NCI-H446 (cell line): ENCODE measurements at places on chromosomes 12 and 14.

DNA sequence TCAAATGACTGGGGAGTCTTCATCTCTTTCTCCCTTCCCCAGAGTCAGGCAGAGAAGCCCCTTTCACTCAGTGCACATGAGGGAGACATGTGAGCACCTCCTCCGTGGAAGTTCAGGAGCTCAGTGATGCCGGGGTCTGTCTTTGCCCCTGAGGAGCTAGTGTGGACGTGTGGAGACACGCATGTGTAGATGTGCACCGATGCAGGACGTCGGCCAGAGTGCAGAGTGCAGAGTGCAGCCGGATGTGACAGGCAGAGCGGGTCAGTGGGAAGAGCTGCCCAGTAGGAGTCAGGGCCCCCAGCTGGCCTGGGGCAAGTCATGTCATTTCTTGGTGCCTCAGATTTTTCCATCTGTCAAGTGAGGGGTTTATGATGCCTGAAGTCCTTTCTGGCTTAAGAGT lies 20.7 kb downstream of the TSPAN9 start:
- no peak for DNase-seq

DNA sequence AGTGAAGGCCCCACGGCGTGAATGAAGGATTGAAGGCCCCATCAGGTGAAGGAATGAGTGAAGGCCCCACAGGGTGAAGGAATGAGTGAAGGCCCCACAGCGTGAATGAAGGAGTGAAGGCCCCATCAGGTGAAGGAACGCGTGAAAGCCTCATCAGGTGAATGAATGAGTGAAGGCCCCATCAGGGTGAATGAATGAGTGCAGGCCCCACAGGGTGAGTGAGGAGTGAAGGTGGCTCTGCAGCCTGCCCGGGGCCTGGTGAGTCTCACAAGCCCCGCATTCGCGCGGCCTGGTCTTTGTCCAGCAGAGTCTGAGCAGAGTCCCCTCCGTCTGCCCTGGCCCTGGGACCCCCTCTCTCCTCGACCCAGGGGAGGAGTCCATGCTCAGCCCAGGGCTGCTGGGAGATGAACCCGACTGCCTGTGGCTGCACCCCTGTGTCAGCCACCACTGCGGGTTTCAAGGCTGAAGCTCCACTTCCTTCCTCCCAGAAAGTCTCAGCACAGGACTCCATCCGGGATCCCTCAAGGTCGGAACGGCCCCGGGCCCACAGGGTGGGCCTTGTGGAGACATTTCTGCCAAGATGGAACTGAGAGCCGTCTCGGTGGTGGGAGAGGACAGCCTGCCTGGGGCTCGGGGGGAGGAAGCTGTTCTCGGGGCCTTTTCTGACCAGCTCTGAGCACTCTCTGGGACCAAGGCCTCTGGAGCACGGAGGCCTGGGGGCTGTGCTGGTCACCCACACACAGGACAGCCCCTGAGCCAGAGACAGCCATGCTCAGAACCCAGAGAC lies 37.4 kb upstream of the TMEM179 start:
- no peak for DNase-seq

DNA sequence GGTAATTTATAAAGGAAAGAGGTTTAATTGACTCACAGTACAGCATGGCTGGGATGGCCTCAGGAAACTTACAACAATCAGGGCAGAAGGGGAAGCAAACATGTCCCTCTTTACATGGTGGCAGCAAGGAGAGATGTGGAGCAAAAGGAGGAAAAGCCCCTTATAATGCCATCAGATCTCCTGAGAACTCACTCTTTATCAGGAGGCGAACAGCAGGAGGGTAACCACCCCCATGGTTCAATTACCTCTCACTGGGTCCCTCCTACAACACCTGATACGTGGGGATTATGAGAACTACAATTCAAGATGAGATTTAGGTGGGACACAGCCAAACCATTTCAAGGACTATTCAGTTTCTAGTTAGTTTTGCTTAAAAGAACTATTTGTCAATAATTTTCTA lies 453.3 kb downstream of the C12orf50 start:
- no peak for DNase-seq

GRCh38 chr12:98417266-98417665 lies 98.1 kb upstream of the TMPO start:
- no peak for DNase-seq

GRCh38 chr14:58297412-58297761 lies 968 bp upstream of the ARID4A start:
- no peak for DNase-seq

- peak; percentile 85 for DNase-seq
Measured at GRCh38 chr14:25833341-25834126, 764.3 kb downstream of the NOVA1 start.

DNA sequence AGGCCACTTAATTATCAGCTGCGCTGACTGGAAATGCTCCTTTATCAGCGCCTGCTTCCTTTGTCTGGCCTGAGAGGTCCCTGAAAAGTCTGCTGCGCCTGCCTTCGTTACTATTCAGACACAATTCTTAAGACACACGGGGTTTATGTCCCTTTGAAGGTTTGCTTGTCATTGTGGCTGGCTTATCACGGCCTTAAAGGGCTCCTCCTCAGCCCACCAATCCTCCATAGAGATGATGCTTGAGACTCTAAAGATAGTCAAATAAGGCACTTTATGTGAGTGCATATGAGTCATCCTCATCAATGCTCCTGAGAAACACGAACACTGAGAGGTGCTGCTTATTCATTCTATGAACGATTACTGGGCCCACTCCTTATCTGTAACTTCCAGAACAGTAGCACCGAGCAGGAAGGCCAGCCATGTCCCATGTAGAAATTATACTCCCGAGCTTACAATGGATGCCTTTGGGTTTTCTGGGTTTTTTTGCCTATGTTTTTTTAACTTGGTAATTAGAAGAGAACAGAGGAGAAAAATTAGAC lies 1268.2 kb upstream of the TMEM132C start:
- DNase-seq, result no peak

GRCh38 chr14:41699486-41699885 lies 92.8 kb downstream of the LRFN5 start:
- no peak for DNase-seq

DNA sequence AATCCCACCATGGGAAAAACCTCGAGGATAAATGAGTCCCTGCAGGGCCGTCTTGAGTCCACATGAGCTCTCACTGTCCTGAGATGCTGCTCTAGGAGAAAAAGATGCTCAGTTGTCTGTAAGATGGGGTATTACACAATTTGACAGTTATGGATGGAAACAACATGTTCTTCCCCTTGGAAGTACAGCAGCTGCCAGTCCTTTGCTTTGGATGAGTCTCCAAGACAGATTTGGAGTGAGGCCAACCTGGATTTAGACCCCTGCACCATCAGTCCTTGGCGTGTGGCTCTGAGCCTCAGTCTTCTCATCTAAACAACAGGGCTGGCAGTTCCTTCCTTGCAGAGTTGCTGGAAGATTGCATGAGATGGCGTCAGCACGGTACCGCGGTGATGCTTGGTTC lies 309.1 kb upstream of the FKBP4 start:
- DNase-seq, result peak; percentile 96

- peak; percentile 68 for DNase-seq
Measured at GRCh38 chr14:103521951-103522563, 573 bp downstream of the CKB start.

DNA sequence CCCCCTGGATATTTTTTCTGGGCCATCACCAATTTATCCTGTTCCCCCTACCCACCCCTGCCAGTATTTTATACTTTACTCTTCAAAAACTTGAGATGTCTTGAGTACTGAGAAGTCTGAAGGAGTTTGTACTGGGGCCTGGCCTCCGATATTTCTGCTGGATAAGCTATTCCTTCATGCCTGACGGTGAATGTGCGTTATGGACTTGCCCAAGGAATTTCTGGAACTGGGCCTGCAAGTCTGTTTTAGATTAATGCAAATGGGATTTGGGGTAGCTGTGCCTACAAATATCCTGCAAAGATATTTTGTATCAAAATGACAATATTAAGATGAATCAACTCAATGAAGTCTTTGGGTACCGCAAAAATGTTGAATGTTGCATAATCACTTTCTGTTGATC lies at the start of gene PTCSC3:
Gene PTCSC3 (minus strand): TSS at position 199 of the 400 bp plus-strand sequence.
- no peak for DNase-seq

- no peak for DNase-seq
Measured at GRCh38 chr12:107379852-107380567, 286.7 kb upstream of the CRY1 start.

GRCh38 chr12:14885718-14886221 lies at the start of gene MGP:
Gene MGP, minus strand, starts transcription at chr12:14885854. Its CDS starts 63 bp downstream, at chr12:14885791.
- peak; percentile 54 for DNase-seq

GRCh38 chr14:71372411-71372838 lies 465.2 kb downstream of the PCNX1 start:
- DNase-seq, result no peak

DNA sequence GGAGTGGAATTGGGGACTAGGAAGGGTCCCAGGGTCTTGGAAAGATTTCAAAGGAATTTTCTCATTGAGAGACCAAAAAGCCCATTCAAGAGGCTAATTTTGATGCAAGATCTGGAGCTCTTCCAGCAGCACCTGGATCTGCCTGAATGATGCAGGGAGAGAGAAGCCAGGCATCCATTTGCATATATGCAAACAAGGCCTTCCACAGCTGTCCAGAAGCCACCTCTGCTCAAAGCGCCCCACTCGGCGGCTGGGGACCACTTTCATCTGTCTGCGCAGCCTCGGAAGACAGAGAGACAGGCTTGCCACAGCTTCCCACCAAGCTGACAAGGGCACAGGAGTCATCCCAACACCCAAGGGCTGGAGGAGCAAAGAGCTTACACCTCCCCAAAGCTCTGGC lies 295.6 kb downstream of the DPF3 start:
- no peak for DNase-seq

GRCh38 chr12:50390316-50390741 lies 6.1 kb downstream of the FAM186A start:
- no peak for DNase-seq

- DNase-seq, result no peak
Measured at GRCh38 chr12:120515496-120515895, 13.5 kb downstream of the COQ5 start.

DNA sequence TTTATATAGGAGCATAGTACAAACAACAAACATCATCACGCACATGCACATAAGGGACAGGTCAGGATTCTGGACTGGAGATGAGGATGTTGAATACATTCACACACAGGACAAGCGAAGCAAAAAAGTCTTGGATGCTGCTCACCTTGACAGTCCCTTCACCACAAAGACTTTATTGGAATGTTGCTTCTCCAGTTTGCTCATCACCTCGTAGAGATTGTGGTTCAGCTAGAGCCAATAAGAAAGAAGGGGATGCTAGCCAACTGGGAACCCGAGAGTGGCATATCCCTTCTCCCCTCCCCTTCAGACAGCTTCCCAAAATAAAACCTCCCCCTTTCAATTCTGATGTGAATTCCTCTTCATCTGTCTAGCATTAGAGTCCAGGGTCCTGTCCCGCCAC lies 25.4 kb upstream of the SMAGP start:
- no peak for DNase-seq

DNA sequence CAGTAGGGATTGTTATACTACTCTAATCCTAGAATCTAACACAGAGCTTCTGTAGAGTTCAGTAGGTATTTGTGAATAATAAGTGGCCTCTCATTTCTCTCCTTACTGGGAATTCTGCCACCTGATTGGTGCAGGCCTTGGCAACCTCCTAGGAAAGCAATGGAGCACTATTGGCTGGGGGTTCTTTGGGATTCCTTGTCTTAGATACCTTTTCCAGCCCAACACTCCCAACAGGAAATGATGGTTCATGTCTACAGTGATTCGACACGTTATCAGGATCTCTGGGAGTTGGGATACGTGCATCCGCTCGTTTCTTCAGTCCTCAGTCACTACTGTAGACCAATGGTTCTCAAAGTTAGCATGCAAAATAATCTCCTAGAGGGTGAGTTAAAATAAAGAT lies 67.4 kb downstream of the ELK3 start:
- no peak for DNase-seq

GRCh38 chr12:50188241-50188781 lies 21.1 kb upstream of the CERS5 start:
- DNase-seq, result no peak

DNA sequence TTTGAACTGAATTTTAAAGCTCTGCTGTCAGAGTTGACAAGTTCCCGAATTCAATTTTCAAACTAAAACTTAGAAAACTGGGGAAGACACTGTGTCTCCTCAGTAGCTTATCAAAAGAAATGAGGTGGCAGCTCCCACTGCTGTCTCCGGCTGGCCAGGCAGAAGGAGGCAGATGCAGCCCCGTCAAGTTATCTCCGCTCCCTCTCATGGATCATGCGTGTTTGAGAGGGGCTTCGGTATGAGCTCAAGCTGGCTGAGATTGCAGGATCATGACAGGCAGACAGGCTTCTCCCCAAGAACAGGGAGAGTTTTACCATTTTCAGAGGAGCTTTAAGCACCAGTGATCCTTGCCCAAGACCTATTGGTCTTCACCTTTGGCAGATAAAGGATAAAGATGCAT lies 88.8 kb downstream of the NEDD1 start:
- DNase-seq, result no peak

DNA sequence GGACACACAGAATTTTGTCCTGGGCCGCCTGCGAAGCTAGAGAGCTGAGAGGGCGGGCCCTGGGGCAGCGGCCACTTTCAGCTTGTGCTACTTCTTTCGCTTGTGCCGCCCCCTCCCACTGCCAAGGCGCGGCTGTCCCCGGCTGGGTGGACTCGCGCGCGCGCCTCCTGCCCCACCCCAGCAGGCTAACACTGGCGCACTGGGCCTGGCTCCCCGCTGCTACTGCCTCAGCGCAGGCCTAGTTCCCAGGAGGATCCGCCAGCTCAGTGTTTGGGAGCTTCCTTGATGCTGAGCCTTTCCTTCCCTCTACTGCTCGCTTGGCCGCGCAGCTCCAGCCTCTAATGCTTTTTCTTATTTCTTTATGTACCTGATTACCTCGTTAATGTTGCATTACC lies 27.4 kb upstream of the METAP2 start:
- no peak for DNase-seq

DNA sequence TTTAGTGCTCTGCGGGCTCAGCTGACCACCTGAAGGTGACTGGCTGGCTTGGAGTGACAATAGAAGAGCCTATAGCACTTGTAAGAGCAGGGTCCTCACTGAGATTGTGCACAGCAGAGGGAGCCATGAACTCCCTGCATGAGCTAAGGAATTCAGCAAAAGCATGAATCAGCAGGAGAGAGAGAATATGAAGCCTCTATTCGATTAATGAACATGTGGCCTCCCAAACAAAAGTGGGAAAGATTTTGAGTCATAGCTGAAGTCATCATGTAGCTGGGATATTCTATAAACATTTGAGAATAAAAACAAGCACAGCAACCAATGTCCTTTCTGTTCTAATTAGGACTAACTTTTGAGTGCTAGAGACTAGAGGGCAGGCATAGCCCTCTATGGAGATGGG lies 626.6 kb downstream of the DIO2 start:
- DNase-seq, result peak; percentile 12
